Pulmonary artery endothelial cell (primary cell): ENCODE measurements at places on chromosomes 7 and 10. TPM values are rescaled to one million over a fixed set of nuclear protein-coding genes. Genes with fewer than 3 reads are reported as not detected.

The SYT15 gene
- total RNA-seq, result 0.07 and 0.21 TPM in 2 replicates

The SP4 gene
- 5.1 and 7.7 TPM in 2 replicates for total RNA-seq

The ADAM12 gene
- total RNA-seq, result 0.13 and 0.21 TPM in 2 replicates

The LEP gene
- total RNA-seq, result not detected in 2 replicates

The CYP3A4 gene
- total RNA-seq, result not detected in 2 replicates

The RPEL1 gene
- total RNA-seq, result 0.07 and 0.13 TPM in 2 replicates

The PLEKHS1 gene
- total RNA-seq, result not detected in 2 replicates

The WEE2 gene
- total RNA-seq, result not detected in 2 replicates

The OR13A1 gene
- not detected in 2 replicates for total RNA-seq

The FAM20C gene
- total RNA-seq, result 11.6 and 13.3 TPM in 2 replicates

The ZNF37A gene
- total RNA-seq, result 7.5 and 12.9 TPM in 2 replicates

The LBX1 gene
- total RNA-seq, result not detected in 2 replicates

The ASAH2 gene
- 0.46 and 1.7 TPM in 2 replicates for total RNA-seq

The PRSS37 gene
- not detected in 2 replicates for total RNA-seq

The SPAM1 gene
- not detected in 2 replicates for total RNA-seq

The ZNF488 gene
- total RNA-seq, result not detected in 2 replicates

The ATOH7 gene
- not detected in 2 replicates for total RNA-seq

The SLC26A4 gene
- total RNA-seq, result 3.0 and 3.4 TPM in 2 replicates

The PTPRN2 gene
- 0.53 and 0.88 TPM in 2 replicates for total RNA-seq

The HGF gene
- 3.3 and 5.1 TPM in 2 replicates for total RNA-seq

The LRMDA gene
- 7.2 and 14.6 TPM in 2 replicates for total RNA-seq

The COL28A1 gene
- not detected in 2 replicates for total RNA-seq

The WDR37 gene
- total RNA-seq, result 22.3 and 32.1 TPM in 2 replicates

The TUBAL3 gene
- total RNA-seq, result 0.11 and 0.73 TPM in 2 replicates

The ARL4A gene
- 44.0 and 44.6 TPM in 2 replicates for total RNA-seq

The EBLN1 gene
- not detected in 2 replicates for total RNA-seq

The MYPN gene
- total RNA-seq, result under 0.01 and 0.14 TPM in 2 replicates

The TAS2R41 gene
- not detected in 2 replicates for total RNA-seq

The ZNF425 gene
- 0.73 and 1.7 TPM in 2 replicates for total RNA-seq

The BICC1 gene
- 1.7 and 3.2 TPM in 2 replicates for total RNA-seq

The ZNF273 gene
- total RNA-seq, result 3.3 and 5.6 TPM in 2 replicates

The GLCCI1 gene
- 1.5 and 3.0 TPM in 2 replicates for total RNA-seq

The FAM180A gene
- total RNA-seq, result not detected in 2 replicates

The UPP1 gene
- 38.7 and 54.6 TPM in 2 replicates for total RNA-seq

The COPS6 gene
- 147 and 157 TPM in 2 replicates for total RNA-seq

The C10orf105 gene
- total RNA-seq, result not detected in 2 replicates

The ADRB1 gene
- 0.13 and 0.28 TPM in 2 replicates for total RNA-seq

The CHAT gene
- total RNA-seq, result not detected in 2 replicates

The MYOF gene
- total RNA-seq, result 243 and 321 TPM in 2 replicates

The CDC14C gene
- not detected in 2 replicates for total RNA-seq

The ASB10 gene
- total RNA-seq, result not detected in 2 replicates

The ABCA13 gene
- total RNA-seq, result not detected in 2 replicates

The TMEM229A gene
- not detected in 2 replicates for total RNA-seq

The HDAC9 gene
- total RNA-seq, result 4.7 and 10.9 TPM in 2 replicates

The GPC2 gene
- 2.2 and 4.1 TPM in 2 replicates for total RNA-seq

The CYP2C19 gene
- total RNA-seq, result 0.07 TPM in 1 of 2 replicates, not detected in the other

The CACNA2D1 gene
- 61.4 and 93.2 TPM in 2 replicates for total RNA-seq

The PNLIP gene
- not detected in 2 replicates for total RNA-seq

The ZNF138 gene
- total RNA-seq, result 3.5 and 4.8 TPM in 2 replicates

The TMEM184A gene
- total RNA-seq, result not detected in 2 replicates

The TEX47 gene
- total RNA-seq, result not detected in 2 replicates

The MYOZ1 gene
- total RNA-seq, result not detected in 2 replicates

The SAP25 gene
- total RNA-seq, result 0.11 TPM in 1 of 2 replicates, not detected in the other

The STAG3 gene
- 0.13 and 0.42 TPM in 2 replicates for total RNA-seq

The INA gene
- total RNA-seq, result 0.13 and 0.18 TPM in 2 replicates

The CREB5 gene
- total RNA-seq, result 2.8 and 4.7 TPM in 2 replicates

The TRIM74 gene
- total RNA-seq, result not detected in 2 replicates
